ENCODE measurements at places on chromosomes 5 and 9.

- DNase-seq = no peak
Observed at GRCh38 chr5:138539791-138540190, 3.2 kb downstream of the ETF1 start.

DNA sequence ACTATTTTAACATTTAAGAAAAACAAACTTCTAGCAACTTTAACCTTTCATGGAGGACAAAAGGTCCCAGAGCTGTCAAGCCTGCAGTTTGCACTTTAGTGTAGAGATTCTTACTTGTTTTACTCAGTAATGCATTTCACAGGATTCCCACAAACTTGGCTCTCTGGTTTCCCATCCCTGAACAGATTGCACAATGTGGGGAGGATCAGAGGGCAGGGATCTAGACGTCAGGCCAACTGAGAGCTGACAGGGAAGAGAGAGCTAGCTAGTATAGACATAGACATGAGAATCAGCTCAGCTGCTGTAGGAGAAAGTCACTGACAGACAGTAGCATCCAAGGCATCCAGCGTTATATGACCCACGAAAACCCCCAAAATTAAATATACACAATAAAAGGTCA, 20.9 kb upstream of the BNIP1 start:
- DNase-seq = no peak

DNA sequence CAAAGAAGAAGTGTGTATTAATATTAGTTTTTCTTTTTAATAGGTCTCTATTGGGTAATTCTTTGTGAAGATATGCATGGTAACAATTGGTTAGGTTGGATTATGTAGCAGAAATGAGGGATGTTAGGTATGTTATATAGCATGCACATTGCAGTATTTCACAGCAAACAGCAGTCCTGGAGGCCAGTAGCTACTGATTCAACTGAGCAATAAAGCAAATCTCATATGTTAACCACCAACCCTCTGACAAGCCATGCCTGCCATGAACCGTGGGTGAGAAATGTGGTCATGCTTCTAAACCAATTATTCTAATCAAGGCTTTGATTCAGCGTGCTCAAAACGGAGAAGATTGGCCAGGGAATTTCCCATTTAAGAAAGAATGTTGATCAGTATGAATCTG, 313.0 kb upstream of the CDH6 start:
- no peak for DNase-seq

DNA sequence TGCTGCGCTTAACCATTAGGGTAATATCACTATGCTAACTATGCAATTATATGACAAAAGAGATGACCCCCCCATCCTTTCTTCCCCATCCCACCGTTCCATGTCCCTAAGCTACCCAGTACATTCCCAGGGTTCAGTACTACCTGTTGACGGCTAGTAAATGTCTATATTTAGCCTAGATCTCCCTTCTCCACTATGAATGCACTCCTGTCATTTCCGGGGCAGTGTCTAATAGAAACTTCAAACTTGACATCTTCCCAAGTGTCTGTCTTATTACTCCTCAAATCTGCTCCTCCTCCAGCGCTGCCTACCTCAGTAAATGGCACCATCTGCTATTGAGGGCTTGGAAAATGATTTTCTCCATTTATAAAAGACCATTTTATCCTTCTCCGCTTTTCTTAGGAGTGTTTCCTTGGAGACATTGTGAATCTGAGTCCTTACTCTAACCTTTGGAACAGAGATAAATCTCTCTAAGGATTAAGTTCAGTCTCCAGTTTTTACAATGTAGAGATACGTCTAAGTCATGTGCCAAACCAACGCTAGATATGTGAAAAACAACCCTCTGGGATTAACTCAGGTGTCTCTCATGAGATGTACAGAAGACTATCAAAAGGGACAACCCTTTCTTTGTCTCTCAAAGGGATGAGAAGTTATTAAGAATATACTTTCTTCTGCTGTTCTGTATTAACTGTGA, 114.9 kb downstream of the BNC2 start:
- DNase-seq = no peak

- DNase-seq = no peak
Observed at GRCh38 chr9:116767219-116767618, 80.1 kb downstream of the TRIM32 start.

DNA sequence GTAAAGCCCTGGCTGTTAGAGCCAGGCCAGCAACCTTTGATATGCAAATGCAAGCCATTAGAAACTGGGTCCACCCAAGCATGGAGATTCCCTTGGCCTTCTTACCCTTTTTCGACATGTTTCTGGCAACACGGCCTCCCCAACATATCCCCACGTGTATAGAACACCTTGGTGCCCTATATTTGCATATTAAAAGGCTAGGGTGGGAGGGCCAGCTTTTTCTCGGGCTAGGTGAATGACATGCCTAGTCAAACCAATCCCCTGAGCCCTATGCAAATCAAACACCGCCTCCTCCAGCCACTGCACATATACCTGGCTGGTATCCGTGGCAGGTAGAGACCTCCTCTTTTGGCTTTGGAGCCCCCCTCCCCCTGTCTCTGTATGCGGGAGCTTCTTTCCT, 55.6 kb upstream of the ZFR start:
- DNase-seq = no peak

GRCh38 chr9:73152543-73152844, 829 bp downstream of the ANXA1 start:
- no peak for DNase-seq

GRCh38 chr5:90747175-90747574, 188.6 kb downstream of the ADGRV1 start:
- no peak for DNase-seq

- DNase-seq = no peak
Observed at GRCh38 chr5:102654559-102655349, 100.4 kb upstream of the PAM start.

- DNase-seq = no peak
Observed at GRCh38 chr9:115591584-115591984, 473.6 kb upstream of the TNC start.

GRCh38 chr5:67246108-67246507, 49.5 kb upstream of the CD180 start:
- no peak for DNase-seq

DNA sequence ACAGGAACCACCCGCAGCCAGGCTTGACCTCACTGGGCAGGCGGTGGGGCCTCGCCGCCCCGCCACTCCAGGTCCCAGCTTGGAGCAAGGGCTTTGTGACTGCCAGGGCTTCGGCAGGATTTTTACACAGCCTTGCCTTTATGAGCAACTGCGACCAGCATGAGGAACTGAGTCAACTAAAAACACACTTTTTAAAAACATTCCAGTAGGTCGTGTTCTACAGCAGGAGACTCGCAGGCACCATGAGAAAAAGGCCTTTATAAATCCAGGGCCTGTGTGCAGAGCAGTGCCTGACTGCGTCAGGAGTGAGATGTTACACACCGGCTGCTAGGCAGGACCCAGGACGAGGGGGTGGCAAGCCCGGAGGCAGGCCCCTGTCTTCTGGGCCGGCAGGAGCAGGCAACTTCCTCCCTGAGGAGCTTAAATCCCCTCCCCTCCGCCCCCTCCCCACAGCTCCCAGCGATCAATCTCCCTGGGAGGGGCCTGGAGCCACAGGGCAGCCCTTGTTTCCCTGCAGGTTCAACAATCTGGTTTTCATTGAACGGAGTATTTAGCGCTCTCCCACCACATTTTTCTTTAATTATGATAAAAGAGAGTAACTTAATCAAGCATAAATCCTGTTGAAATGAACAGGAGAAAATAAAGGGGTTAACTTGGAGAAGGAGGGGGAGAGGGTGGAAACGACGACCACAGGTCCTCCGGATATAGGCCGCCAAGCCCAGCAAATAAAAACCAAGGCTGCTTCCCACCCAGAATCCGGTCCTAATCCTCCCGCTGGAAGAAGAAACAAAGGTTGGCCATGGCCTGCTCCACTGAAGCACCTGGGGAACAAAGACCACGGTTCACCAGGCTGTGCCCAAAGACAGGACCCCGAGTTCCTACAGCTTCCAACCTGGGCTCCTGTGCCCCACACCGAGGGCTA, 92.5 kb downstream of the ROR2 start:
- DNase-seq = no peak

- DNase-seq = no peak
Observed at GRCh38 chr9:126819482-126819881, 14.6 kb downstream of the ZBTB43 start.

DNA sequence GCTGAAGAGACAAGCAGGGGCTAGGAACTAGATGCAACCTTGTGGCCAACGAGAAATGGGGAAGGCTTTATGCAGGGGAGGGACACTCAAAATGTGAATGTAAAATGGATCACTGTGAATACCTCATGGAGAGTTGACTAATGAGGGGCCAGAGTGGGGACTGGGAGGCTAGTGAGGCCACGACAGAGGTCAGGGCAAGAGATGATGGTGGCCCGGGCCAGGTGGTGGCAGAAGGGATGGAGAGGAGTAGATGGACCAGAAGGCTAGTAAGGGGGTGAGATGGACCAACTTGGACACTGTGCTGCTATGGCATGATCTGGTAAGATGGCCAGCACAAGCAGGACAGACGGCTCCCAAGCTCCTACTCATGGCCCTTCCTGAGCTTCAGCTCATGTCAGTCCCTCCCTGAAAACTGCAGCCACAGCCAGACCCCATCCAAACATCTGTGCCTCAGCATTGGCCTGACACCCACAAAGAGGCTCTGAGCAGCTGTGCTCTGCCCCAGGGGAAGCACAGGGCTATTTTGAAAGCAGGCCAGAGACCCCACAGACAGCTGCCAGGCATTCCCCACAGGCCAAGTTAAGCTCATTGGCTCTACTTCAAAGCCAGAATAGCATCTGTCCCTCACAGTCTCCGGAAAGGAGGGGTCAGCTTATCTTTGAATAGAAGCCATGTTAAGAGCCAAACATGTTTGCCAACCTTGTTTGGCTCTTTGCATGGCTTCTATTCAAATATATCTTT, 22.1 kb downstream of the P4HA2 start:
- no peak for DNase-seq

- DNase-seq = no peak
Observed at GRCh38 chr5:136594416-136594815, 229.1 kb upstream of the TRPC7 start.

DNA sequence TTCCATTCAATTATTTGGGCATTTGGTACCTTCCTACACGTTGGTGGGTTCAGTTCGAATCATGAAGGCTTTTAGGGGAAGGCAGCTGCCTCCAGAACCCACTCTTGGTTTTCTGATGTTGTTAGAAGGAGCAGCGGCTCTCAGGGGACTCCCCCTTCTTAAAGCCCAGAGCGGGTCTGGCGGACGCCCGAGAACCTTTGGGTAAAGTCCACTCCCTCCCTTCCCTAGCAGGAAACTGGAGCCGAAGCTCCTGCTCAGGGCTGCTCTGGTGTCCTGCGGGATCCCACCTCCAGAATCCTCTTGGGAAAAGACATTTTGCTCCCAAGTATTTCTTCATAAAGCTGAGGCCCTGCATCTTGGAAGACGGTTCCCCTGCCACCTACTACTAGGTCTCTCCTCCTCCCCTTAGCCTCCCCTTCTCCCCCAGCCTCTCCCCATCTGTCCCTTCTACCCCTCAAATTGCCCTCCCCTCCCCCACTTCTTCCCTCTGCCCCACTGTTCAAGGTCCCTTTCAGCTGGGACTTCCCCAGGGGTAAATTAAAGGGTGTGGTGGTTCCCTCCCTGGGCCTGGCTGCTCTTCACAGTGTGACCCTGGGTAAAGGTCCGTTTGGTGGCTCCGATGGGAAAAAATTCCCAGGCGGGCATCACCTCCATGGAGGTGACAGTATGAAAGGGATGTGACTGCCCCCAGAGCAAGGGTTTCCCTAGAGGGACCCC, 9.3 kb downstream of the IRX4 start:
- DNase-seq = no peak

GRCh38 chr9:122367774-122368460, 2.9 kb upstream of the PTGS1 start:
- no peak for DNase-seq

GRCh38 chr5:61030163-61030482, 85.1 kb downstream of the NDUFAF2 start:
- no peak for DNase-seq

DNA sequence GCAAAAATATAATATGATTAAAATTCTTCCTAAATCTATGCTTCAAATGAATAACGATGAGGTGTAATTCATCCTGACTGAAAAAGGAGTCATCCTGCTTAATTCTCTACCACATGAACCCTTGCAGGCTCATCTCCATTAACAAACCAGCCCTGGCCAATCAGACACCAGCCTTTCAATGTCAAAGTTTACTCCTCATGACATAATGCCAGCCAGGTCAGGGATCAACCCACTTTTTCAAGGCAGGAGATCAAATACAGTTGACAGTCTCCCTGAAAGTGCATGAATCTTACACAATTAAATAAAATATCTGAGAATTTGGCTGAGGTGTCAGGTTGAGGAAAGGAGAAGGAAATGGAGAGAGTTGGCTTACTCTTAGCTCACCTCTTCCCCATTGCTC, 7.0 kb downstream of the GRIN3A start:
- no peak for DNase-seq

GRCh38 chr9:112041536-112042243, 133.4 kb downstream of the SUSD1 start:
- no peak for DNase-seq

DNA sequence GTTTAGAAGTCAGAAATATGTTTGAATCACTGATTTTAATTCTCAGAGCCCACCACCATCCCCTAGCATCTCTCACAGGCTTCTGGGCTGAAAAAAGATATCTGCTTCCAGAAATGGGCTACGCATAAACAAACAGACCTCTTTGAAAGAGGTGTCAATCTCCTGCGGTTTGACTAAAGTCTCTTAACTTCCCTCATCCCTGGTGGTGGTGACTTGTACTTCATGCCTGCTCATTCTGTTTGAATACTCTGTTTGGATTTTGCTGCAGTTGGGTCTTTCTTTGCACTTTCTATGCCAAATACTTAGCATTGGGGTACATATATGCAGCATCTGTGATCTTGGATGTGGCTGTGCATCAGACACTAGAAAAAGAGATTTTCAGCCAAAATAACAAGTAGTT, 157.2 kb upstream of the ATP10B start:
- DNase-seq = no peak

GRCh38 chr5:84724683-84725082, 340.0 kb upstream of the EDIL3 start:
- DNase-seq = no peak

- DNase-seq = no peak
Observed at GRCh38 chr5:139295346-139296057, 2.0 kb downstream of the MATR3 start.

DNA sequence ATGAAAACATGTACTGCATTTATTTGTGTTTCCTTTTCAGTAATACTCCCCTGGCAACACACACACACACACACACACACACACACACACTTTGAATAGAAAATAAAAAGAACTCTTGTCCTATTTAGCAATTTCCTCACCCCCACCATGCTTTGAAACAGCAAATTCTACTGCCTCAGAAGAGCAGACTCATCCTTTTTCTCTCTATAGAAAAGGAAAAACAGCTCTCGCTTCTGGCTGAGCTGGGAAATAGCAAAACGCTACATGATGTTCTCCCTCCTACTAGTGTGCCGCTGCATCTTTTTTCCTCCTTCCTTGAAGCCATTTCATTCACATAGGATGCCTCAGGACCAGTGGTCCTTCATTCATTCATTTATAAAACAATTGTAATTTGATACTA, 453.6 kb downstream of the CSNK1G3 start:
- DNase-seq = no peak

- no peak for DNase-seq
Observed at GRCh38 chr9:98234245-98234825, 21.1 kb downstream of the TBC1D2 start.
